ENCODE measurements at places on chromosomes 6 and 20. TPM values are rescaled to one million over a fixed set of nuclear protein-coding genes. Genes with fewer than 3 reads are reported as not detected.
A peak's percentile ranks its signal among the peaks of the same experiment; 100 is the strongest.

UST gene
- polyA plus RNA-seq, result 30.5 TPM

ECT2L gene
- 0.07 TPM for polyA plus RNA-seq

NOL7 gene
- 60.9 TPM for polyA plus RNA-seq

NNAT gene
- 26.3 TPM for polyA plus RNA-seq

WFDC5 gene
- polyA plus RNA-seq, result not detected

USP49 gene
- 11.4 TPM for polyA plus RNA-seq

TINAG gene
- not detected for polyA plus RNA-seq

MDFI gene
- 3.8 TPM for polyA plus RNA-seq

RCAN2 gene
- polyA plus RNA-seq, result 33.2 TPM

AVP gene
- 1,079 TPM for polyA plus RNA-seq

PREX1 gene
- polyA plus RNA-seq, result 64.3 TPM

- no peak for DNase-seq
Measured at GRCh38 chr6:19771753-19772336, 65.3 kb upstream of the ID4 start.

DNA sequence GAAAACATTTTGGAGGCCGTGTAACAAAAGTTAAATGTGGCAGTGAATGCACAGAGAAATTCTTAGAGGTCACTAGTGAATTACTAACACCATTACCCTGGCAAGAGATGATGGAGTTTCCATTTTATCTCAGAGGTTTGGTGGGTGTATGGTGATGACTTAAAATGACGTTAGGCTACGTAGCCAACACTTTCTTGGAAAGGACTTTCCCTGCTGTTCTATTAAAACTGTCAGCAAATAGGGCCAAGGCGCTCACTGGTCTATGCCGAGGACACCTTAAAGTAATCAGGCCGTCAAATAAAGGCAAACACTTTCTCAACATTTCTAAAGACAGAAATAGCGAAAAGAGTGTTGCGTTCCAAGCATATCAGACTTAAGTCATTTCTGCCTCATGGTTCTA is 160.8 kb downstream of the GMPR start:
- no peak for DNase-seq

GRCh38 chr20:53013847-53014246 is 41.7 kb downstream of the TSHZ2 start:
- DNase-seq, result no peak

DNA sequence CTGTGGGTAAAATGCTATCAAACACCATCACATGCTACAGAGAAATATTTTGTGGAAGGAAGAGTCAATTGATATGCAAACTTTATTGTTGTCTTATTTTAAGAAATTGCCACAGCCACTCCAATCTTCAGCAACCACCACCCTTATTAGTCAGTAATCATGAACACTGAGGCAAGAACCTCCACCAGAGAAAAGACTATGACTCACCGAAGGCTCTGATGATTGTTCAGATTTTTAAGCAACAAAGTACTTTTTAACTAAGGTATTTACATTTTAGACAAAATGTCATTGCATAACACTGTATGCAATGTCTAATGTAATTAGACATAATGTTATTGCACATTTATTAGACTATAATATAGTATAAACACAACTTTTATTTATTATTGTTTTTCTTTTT is 26.2 kb upstream of the MMP24 start:
- DNase-seq, result no peak

DNA sequence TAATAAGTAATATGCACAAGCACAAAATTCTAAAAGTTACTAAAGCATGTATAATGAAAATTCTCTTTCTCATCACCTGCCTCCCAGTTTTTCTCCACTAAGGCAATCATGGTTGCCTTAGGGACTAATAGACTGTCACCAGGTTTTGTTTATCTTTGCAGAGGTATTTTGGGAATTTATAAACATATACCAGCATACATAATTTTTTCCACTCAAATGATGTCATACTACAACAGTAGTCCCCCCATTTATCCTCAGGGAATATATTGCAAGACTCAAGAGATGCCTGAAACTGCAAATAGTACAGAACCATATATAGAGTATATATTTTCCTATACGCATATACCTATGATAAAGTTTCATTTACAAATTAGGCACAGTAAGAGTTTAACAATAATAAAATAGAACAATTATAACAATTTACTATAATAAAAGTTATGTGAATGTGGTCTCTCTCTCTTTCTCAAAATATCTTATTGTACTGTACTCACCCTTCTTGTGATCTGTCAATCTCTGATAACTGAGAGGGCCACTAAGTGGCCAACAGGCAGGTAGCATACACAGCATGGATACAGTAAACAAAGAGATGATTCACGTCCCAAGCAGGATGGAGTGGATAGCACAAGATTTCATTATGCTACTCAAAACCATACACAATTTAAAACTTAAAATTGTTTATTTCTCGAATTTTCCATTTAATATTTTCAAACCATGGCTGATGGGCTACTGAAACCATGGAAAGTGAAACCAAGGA is 19.7 kb downstream of the RBL1 start:
- DNase-seq, result no peak

GRCh38 chr6:35253249-35253648 is 6.3 kb upstream of the ZNF76 start:
- DNase-seq, result no peak

DNA sequence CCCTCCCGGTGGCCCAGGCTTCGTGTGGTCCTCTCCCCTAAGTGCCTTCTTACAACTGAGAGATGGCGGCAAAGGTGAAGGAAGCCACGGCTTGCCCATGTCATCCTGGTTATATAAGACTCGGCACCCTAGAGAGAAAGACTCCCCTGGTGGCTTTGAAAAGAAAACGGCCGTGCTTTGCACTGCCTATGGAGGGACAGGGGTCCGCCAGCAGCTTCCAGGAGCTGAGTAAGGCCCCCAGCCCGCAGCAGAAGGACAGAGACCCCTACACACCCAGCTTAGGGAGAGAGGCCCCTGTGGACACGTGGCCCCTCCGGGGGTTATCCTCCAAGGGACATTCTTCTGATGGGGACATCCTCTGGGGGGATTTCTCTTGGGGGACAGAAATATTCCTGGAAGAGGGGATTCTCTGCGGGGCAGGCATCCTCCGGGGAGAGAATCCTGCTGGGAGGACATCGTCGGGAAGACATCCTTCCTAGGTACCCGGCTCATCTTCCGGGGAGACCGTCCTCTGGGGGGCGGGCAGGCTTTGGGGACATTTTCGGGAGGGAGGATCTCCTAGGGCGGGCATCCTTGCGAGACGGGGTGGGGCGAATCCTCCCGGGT is 511 bp upstream of the OGFR start:
- peak; percentile 48 for DNase-seq

DNA sequence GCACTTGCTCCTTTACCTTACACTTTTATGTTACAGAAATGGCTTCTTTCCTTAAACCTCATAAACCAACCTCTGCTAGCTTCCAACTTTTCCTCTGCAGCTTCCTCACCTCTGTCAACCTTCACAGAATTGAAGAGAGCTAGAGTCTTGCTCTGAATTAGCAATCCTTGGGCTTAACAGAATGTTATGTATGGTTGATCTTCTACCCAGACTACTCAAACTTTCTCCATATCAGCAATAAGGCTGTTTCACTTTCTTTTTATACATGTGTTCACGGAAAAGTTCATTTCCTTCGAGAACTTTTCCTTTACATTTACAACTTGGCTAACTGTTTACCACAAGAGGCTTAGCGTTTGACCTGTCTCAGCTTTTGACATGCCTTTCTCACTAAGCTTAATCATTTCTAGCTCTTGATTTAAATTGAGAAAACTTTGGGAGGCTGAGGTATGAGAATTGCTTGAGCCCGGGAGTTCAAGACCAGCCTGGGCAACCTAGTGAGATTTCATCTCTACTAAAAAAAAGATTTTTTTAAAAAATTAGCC is 207.3 kb downstream of the BMP7 start:
- DNase-seq, result no peak

DNA sequence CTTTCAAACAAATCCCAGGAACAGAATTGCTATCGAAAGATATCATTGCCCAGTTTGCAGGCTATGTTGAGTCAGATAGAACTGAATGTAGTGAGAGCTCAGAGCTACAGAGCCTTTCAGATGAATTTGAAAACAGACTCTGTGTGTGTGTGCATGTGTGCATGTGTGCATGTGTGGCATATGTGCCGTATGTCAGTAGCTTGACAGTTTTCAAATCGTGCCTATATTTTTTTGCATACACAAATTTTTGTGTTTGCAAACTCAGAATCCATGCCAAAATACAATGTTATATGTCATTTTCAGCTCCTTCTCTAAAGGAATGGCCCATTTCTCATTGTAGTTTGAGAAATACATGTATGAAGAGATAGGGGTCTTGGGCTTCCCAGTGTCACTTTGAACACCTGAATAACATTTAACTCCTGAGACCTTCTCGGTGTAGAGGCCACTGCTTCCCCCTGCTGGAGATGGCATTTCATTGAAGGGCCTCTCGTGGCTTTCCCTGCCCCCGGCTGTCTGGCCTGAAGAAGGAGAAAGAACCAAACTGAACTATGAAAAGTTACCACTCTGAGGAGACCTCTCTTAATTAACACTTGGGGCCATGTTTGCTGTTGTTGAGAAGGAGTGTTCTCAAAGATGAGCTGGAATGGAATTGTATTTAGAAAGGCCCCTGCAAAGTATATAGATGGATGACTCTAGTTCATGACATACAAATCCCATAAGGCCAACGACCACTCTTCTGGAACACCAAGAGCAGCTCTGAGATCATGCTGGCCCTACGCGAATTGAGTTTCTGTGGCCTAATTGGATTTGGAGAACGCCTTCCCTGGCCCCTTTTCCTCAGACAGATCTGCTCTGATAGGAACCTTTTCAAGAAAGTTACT is 58.7 kb downstream of the VAPB start:
- peak; percentile 94 for DNase-seq

GRCh38 chr6:39197521-39197920 is 31.8 kb downstream of the KCNK5 start:
- no peak for DNase-seq

GRCh38 chr20:62933966-62934365 is 4.0 kb upstream of the GID8 start:
- no peak for DNase-seq

DNA sequence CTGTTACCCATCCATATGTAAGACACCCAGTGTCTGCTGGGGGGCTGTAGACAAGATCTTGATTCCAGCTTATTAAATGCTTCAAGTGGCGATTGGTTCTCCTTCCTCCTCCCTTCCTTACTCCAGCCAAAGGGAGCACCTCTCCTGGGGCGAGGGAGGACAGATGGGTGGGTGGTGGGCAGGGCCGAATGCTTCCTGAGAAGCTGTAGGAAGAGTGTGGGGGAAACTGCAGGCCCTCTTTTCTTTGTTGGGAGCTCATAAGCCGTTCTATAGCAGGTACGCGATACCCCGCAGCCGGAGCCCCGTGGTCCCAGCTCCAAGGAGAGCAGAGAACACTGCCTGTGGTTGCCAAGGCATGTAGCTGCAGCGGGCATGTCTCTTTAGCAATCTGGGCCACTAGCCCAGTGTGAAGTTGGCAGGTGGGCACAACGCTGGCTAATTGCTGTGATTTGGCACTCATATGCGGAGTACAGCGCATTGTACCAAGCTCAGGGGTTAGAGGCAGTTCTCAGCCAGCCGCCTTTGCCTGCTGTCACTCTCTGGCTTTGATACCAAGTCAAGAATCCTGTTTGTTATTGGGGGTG is 14.7 kb upstream of the KCNG1 start:
- DNase-seq, result peak; percentile 81

DNA sequence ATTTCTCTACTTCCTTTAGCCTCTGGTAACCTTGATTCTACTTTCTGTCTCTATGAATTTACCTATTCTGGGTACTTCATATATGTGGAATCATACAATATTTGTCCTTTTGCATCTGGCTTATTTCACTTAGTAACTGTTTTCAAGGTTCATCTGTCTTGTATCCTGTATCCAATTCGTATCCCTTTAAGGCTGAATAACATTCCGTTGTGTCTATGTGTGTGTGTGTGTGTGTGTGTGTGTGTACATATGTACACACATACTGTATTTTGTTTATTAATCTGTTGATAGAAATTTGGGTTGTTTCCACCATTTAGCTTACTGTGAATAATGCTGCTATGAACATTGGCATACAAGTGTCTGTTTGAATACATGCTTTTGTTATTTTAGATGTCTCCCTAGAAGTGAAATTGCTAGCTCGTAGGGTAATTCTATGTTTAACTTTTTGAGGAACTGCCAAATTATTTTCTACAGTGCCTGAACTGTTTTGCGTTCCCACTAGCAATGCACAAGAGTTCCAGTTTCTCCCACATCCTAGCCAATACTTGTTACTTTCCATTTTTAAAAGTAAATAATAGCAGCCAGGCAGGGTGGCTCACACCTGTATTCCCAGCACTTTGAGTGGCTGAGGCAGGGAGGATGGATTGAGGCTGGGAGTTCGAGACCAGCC is 17.7 kb downstream of the SENP6 start:
- DNase-seq, result no peak

GRCh38 chr6:18551228-18551627 is 164.1 kb downstream of the RNF144B start:
- DNase-seq, result no peak

DNA sequence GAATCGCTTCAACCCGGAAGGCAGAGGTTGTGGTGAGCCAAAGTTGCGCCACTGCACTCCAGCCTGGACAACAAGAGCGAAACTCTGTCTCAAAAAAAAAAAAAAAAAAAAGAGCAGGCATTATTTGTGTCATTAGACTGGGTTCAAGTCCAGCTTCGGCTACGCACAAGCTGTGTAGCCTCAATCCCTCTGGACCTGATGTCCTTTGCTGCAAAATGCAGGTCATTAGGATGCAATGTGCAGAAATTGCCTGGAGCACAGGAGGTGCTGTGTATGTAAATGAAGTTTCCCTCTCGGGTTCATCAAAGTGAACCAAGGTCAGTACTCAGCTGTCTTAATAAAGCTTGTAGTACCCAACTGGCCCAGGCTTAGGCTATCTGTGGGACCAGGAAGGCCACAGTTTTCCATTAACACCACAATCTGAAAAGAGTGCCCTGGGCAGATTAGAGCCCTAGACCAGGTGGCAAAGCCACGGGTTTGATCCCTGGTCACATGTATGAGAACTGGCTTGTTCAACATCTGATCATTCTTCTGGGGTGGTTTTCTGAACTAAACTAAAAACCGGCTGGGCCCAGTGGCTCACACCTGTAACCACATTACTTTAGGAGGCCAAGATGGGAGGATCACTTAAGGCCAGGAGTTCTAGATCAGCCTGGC is 155.3 kb downstream of the ZMYND8 start:
- no peak for DNase-seq

GRCh38 chr6:133743621-133744020 is 145.3 kb upstream of the TCF21 start:
- no peak for DNase-seq

- no peak for DNase-seq
Measured at GRCh38 chr20:860891-861290, 27.4 kb downstream of the FAM110A start.

DNA sequence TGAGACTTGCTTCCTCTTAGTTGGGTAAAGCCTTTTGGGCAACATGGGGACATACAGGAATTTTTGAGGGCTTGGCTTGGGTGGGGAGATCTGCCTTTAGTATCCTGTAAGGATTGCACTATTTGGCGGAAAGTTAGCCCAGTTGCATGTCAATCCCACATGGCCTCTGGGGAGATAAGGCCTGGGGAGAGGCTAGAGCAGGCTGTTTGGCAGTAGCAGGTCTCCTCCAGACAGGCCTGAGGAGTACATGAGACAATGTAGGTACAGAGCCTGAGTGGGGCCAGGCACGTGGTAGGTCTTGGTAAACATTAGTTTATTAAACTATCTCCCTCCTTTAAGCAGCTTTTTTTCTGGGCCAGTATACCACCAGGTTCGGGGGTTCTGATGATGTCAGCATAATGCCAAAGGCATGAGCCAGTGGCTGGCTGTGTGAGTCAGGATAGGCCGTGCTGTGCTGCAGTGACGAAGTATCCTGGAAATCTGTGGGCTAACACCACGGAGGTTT is 147.9 kb downstream of the VEGFA start:
- DNase-seq, result no peak

GRCh38 chr6:165605182-165605875 is 57.7 kb downstream of the PDE10A start:
- no peak for DNase-seq

Data from brain (organoid and tissue), 16 donors.